Stimulated activated CD4-positive, alpha-beta T cell treated with anti-CD3 and anti-CD28 coated beads, TNF-alpha, amount 100 ng/mL, for 4 hours (primary cell): ENCODE measurements at places on chromosomes 1 and 21.

GRCh38 chr21:45299026-45299863 lies 11.6 kb upstream of the POFUT2 start:
- no peak for DNase-seq

- no peak for DNase-seq
These were observed 841.9 kb downstream of the LTN1 start for GRCh38 chr21:28150778-28151177.

- peak; percentile 48 for DNase-seq
These were observed 76.3 kb downstream of the MORN1 start for GRCh38 chr1:2314803-2315673.

- DNase-seq, result no peak
These were observed 67.5 kb downstream of the DISP3 start for GRCh38 chr1:11546456-11546855.

- no peak for DNase-seq
These were observed at the start of gene EXTL1 for GRCh38 chr1:26021647-26022403. EXTL1 (plus strand) TSS chr1:26021775; CDS start chr1:26022647, 872 bp downstream.
